ENCODE measurements at places on chromosomes 7 and 10.
A peak's percentile ranks its signal among the peaks of the same experiment; 100 is the strongest.

- DNase-seq: no peak
These were observed 290.4 kb downstream of the IPMK start for GRCh38 chr10:57977262-57977661.

DNA sequence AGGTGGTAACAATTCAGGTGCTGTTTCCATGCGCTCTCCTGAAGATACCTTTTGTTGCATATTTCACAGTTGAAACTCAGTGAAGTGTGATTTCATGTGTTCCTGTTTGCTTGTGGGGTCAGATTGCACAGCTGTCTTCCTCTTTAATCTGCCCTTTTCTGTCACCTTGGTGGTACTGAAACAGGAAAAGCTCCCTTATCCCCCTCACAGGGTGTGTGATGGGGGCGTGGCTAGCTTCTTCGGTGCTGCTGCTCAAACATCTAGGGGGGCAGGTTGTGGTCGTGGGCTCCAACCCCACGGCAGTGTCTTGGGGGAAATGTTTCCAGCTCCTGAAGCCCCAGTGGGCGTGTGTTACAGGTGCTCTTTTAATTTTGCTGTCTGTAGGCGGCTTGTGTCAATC lies 107.4 kb upstream of the KLF14 start:
- DNase-seq: no peak

GRCh38 chr7:84912993-84913635 lies 273.7 kb downstream of the SEMA3D start:
- no peak for DNase-seq

- DNase-seq: no peak
These were observed 6.0 kb downstream of the NODAL start for GRCh38 chr10:70435241-70436085.

- no peak for DNase-seq
These were observed 181.3 kb downstream of the IMMP2L start for GRCh38 chr7:111380945-111381344.

DNA sequence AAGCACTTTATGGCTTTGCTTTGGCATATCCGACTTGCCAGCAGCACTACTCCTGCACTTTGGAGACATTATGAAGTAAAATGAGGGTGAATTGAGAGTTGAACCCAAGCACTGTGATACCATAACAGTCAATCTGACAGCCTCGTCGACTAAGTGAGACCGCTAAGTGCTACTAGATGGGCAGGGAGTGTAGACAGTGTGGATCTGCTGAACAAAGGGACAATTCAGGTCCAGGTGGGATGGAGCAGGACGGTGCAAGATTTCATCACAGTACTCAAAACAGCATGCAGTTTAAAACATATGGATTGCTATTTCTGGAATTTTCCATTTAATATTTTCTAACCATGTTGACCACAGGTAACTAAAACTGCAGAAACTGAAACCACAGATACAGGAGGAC lies 20.8 kb upstream of the PRTFDC1 start:
- no peak for DNase-seq

DNA sequence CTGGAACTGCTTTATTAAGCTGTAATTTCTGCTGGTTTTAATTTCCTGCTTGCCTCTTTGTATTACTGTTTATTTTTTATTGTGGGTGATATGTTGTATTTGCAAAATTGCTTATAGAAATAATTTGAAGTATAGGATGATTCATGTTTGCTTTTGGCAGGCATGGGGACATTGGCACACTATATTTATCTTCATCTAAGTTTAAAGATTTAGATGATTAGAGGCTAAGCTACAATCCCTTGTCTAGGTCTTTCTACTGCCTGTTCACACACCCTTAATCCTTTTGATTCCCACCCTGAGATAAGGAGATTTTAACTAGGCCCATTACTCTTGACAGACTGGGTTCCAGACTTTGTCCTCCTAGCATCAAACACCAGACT lies 182.8 kb upstream of the KAT6B start:
- no peak for DNase-seq

- DNase-seq: no peak
These were observed 591.0 kb upstream of the PFKP start for GRCh38 chr10:2476218-2476811.

- DNase-seq: no peak
These were observed 67.5 kb downstream of the CUX1 start for GRCh38 chr7:101884671-101885596.

- DNase-seq: no peak
These were observed 248.0 kb upstream of the NPY start for GRCh38 chr7:24036033-24036412.

GRCh38 chr10:93912444-93912843 lies 18.7 kb downstream of the SLC35G1 start:
- DNase-seq: no peak

- DNase-seq: no peak
These were observed 9.6 kb upstream of the ZMIZ1 start for GRCh38 chr10:79058899-79059841.

DNA sequence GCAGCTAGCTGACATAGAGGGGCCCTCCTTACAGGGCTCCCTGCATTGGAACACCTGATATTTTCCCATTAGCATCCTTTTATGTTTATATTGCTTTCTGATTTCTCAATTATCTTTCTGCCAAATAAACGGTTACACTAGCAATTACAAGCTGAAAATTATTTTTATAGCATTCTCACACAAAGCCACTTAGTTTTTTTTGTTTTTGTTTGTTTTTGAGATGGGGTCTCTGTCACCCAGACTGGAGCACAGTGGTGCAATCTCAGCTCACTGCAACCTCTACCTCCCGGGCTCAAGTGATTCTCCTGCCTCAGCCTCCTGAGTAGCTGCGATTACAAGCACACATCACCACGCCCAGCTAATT lies 9.9 kb upstream of the ZC3HAV1 start:
- DNase-seq: no peak

DNA sequence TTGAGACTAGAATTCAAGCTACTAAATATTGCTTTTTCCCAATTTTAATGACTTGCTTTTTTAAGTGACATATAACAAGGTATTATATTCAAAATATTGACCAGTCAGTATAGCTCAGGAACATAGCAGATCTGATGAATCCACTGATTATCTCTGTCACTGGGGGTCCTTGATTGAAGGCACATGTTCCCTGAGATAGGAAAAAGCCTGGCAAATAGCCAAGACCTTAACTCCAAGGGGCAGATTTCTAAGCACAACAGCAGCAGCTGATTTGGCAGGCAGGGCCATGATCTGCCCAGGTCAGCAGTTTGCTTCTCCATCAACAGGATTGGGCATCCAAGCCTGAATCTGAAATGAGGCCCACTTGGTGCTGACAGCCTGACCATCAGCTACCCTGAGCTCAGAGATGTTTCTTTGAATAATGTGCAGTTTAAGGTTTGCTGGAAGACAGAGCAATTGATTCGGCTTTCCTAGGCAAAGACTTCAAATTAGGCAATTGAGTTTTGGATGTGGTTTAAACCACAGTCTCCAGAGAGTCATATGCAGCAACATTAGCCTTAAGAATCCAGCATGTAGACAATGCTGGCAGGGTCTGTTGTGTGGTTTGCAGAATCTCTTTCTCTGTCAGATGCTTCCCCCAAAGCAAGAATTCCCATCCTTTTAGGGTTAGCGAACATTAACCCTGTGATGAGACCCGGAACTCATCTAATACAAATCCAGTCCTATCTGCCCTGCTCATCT lies 352.6 kb downstream of the ADRA2A start:
- DNase-seq: no peak

GRCh38 chr7:73703225-73703624 lies 16.2 kb downstream of the STX1A start:
- DNase-seq: no peak

DNA sequence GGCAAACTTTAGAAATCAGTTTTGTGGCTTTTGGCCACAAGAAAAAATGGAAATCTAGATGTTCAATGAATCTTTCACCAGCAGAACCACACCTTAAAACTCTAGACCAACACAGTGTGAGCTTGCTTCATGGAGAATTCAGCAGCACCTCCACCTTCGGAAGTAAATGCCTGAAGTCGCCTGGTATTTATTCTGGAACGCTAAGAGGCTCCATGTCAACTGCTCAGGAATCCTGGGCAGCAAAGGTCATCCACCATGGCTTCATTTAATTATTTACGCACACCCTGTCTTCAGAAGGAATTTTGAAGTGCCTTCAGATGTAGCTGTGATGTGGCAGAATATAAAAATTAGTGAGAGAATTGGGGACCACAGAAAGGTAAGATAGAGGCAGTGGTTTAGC lies 167.7 kb downstream of the GFRA1 start:
- no peak for DNase-seq

DNA sequence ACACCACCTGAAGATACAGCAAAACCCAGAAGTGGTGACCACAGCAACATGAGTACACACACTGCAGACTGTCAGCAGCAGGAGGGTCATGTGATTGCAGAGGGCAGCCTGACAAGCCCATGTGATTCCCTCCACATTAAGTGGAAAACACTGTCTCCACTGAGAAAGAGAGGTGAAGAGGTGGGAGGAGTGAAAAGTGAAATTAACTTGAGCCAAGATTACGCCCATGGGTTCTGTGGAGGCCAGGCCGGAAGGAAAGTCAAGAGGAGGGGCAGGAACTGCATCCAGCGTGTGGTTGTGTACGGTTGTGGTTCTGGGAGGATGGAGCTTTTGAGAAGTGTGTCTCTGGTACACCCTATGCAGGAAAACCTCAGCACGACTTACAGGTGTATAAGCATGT lies 138.5 kb downstream of the PLXNA4 start:
- DNase-seq: no peak

DNA sequence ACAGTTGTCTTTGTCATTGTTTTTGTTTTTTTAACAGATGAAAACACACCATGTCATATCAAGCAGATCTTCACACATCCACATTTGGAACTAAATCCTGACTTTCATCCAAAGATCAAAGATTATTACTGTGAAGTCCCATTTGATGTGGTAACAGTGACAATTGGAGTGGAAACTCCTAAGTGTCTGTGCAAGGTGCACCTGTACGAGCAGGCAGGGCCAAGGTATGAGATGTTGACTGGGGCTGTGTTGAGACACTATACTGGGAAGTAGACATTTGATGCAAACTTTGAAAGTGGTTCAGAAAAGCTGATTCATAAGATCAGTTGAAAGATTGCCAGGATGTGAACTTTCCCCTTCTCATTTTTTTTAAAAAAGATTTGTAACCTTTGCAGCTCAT lies 152.3 kb downstream of the CPED1 start:
- DNase-seq: no peak

DNA sequence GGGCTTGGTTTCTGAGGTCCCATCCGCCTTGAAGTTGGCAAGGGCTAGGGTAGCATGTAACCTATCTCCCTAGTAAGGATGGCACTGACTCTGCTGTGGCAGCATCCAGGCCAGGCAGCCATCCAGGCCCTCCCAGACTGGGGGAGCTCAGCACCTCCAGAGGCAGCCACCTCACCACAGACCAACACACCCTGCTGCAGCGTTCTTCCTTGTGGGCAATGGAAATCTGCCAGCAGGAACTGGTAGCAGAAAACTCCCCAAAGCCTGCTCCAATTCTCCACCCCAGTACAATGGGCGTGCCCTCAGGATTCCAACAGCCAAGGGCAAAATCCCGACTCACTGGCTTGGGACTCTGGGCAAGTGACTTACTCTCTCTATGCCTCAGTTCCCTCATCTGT lies 27.5 kb downstream of the DLG5 start:
- DNase-seq: no peak

- DNase-seq: peak; percentile 22
These were observed 553 bp upstream of the ADD3 start for GRCh38 chr10:110007161-110007700.

DNA sequence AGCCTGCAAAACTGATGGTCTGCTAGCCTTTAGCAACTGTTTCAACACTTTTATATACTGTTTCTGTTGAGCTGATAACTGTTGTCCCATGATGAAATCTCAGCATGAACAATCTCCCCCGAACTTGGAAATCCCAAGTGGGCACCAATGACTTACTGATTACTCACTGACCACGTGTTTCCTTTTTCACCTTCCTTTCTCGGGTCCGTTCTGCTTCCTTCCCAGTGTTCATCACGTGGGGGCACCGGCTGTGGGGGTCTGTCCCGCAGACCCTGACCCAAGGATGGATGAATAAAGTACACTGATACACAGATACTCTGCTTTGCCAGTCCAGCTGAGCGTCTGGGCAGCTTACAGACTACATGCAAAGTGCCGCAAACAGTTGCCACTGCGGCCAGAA lies 39.0 kb upstream of the RASGEF1A start:
- no peak for DNase-seq

- no peak for DNase-seq
These were observed 33.9 kb upstream of the XPNPEP1 start for GRCh38 chr10:109957092-109957797.

GRCh38 chr10:97270523-97271154 lies 21.8 kb downstream of the ARHGAP19 start:
- no peak for DNase-seq

GRCh38 chr10:128047351-128047750 lies 78.9 kb downstream of the MKI67 start:
- DNase-seq: peak; percentile 58

DNA sequence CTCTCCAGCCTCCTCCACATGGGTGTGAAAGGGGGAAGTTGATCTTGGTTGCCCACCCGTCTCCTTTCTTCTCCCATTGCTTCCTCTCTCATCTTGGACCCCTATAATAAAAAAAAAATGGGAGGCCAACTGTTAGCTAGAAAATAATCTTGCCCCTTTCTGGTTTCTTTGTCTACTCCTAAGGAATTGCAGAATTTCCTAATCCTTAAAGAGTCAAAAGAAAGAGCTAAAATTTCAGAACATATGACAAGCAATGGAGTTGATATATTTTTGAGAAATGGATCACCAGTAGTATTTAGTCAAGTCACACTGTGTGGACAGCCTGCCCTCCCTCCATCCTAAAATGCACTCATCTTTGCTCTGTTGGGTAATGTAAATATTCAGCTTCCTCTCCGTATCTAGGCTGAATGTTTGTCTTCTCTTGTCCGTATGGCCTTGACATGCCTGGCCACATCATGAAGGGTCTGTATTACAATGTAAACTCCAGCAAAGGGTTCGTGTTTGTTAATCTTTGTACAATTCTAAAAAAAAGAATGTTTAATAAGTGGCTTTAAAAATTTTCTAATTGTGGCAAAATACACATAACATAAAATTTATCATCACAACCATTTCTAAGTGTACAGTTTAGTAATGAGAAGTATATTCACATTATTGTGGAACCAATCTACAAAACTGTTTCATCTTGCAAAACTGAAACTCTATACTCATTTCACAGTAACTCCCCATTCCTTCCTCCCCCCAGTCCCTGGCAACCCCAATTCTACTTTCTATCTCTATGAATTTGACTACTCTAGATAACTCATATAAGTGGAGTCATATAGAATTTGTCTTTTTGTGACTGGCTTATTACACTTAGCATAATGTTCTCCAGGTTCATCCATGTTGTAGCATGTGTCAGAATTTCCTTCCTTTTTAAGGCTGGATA lies 71.5 kb downstream of the ZNF92 start:
- no peak for DNase-seq

- no peak for DNase-seq
These were observed 11.1 kb upstream of the INA start for GRCh38 chr10:103265717-103266329.

DNA sequence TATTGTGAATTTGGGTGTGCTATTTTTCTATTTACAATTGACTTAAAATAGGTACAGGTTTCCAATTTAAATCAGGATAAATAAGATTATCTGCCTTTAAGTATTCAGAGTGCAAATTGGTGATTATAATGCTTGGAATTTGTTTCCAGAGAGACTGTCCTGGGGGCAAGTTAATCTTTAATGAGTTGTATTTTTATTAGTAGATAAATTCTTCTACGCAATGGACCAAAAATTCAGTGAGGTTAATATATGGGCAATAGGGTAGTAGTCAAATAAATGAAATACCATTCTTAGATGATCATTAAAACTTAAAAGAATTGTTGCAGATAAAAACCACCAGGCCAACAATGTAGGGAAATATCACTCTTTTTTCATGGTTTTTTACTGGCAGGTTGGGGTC lies 3.4 kb downstream of the BICC1 start:
- DNase-seq: no peak
